ENCODE measurements at places on chromosomes 2 and 18. TPM values are rescaled to one million over a fixed set of nuclear protein-coding genes. Genes with fewer than 3 reads are reported as not detected.

GRCh38 chr18:42742969-42743368, 372.5 kb downstream of the RIT2 start:
- no peak overlapping the region for H3K27ac ChIP-seq
- no peaks in the 10 kb centered on the region for H3K4me1 ChIP-seq
- H3K36me3 ChIP-seq = no peaks in the 10 kb centered on the region
- H3K4me3 ChIP-seq = no peak overlapping the region
- no peak for DNase-seq

CIB4 gene
- total RNA-seq = not detected

- no peak overlapping the region for H3K4me3 ChIP-seq
- H3K4me1 ChIP-seq = no peaks in the 10 kb centered on the region
- DNase-seq = no peak
- no peaks in the 10 kb centered on the region for H3K36me3 ChIP-seq
- no peak overlapping the region for H3K27ac ChIP-seq
These were observed 833.2 kb downstream of the GALR1 start for GRCh38 chr18:78082816-78083215.

- H3K27me3 ChIP-seq = peaks cover 62% of the 10 kb centered on the region
- no peaks in the 10 kb centered on the region for H3K36me3 ChIP-seq
- no peaks in the 10 kb centered on the region for H3K4me1 ChIP-seq
- no peak for DNase-seq
- H3K27ac ChIP-seq = no peak overlapping the region
- no peak overlapping the region for H3K4me3 ChIP-seq
These were observed 12.3 kb upstream of the ALMS1 start for GRCh38 chr2:73373344-73373743.

GRCh38 chr2:236196366-236196765, 28.2 kb upstream of the GBX2 start:
- no peak overlapping the region for H3K4me3 ChIP-seq
- no peak for DNase-seq
- no peaks in the 10 kb centered on the region for H3K36me3 ChIP-seq

GRCh38 chr2:37340637-37341036, 3.8 kb upstream of the QPCT start:
- no peak overlapping the region for H3K4me3 ChIP-seq
- peaks cover 10% of the 10 kb centered on the region for H3K4me1 ChIP-seq
- DNase-seq = no peak
- H3K27me3 ChIP-seq = no peaks in the 10 kb centered on the region

CENPA gene
- 19.7 TPM for total RNA-seq

DNA sequence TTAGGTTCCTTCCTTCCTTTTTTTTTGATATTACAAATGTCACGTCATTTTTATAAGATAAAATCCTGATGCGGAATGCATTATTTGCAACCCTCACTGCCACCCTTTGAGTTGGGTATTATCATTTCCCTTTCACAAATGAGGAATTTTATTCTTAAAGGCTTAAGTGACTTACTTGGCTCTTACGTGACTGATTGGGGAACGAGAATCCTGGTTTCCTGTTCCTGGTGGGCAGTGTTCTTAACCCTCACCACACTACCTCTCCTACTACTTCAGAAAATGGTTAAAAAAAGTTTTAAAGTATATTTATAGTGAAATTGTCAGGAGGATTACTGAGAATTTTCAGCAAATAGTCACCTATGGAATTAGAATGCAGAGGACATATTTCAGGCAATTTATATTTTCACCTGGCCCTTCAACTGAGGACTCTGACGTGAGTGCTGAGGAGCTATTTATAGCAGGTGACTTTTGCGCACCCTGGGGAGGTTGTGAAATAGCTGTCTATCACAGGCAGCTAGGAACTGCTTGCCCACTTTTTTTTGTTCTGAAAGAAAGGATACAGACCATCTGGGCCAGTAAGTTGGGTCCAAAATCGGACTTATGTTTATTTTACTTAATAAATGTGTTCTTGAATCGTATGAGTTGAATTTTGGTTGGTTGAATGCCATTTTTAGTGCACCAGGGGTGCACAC, 18.7 kb upstream of the RASGRP3 start:
- DNase-seq = peak; percentile 48
- H3K4me1 ChIP-seq = no peaks in the 10 kb centered on the region
- H3K4me3 ChIP-seq = no peak overlapping the region
- no peaks in the 10 kb centered on the region for H3K27me3 ChIP-seq
- no peaks in the 10 kb centered on the region for H3K36me3 ChIP-seq

DNA sequence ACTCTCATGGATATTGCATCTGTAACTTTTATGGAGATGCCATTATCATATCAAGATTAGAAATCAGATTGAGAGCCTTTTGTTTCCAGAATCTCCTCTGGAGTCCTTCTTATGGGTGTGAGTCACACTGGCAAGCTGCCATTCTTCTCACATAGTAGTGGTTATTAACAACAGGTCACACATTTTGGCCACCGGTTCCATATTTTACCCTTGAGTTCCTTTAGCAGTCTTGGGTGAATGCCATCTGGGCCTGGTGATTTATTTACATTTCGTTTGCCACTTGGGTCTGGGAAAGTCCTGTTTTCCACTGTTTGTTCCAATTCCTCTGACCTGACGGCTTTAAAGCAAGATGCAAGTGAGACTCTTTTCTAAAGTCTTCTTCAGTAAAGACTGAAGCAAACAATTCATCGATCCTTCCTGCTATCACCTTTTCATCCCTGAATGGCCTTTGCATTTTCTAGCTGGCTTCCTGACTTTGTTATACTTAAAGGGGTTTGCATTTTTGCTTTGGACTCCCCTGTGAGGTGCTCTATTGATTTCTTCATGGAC, 80.5 kb upstream of the CAVIN2 start:
- peak overlapping the region; percentile 37 for H3K27ac ChIP-seq
- H3K36me3 ChIP-seq = no peaks in the 10 kb centered on the region
- peaks cover 20% of the 10 kb centered on the region for H3K4me1 ChIP-seq
- H3K27me3 ChIP-seq = no peaks in the 10 kb centered on the region

All from MCF 10A (cell line).